ENCODE measurements at places on chromosomes 6 and 20. TPM values are rescaled to one million over a fixed set of nuclear protein-coding genes. Genes with fewer than 3 reads are reported as not detected.

GRCh38 chr20:44218446-44218845 is 7.9 kb upstream of the OSER1 start:
- no peak for ATAC-seq

GPLD1 gene
- total RNA-seq = 5.6 TPM

DNA sequence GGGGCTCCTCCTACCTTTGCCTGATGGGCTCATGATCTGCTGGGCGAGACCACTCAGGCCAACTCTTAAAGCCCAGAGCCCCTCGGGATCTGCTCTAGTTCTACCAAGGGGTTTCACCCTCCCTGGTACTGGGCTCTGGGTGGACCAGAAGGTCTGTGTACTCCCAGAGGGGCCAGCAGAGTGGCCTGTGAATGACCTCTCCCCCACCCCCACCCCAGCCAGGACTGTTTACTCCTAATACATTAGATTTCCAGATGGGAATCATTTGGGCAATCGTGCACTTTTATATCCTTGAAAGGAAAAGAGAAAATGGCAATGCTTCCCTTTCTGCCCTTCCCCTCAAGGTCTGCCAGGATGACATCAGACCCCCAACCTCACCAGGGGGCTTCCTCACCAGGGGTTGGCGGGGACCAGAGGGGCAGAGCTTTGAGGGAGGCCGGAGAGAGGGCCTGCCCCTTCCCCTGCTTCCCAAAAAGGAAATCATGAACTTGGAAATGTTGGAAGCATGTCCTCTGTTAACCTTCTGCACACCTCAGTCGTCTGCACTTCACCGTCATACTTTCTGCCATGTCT is 37.1 kb upstream of the PMEPA1 start:
- ATAC-seq = no peak

TPD52L1 gene
- total RNA-seq = 36.2 TPM

DNA sequence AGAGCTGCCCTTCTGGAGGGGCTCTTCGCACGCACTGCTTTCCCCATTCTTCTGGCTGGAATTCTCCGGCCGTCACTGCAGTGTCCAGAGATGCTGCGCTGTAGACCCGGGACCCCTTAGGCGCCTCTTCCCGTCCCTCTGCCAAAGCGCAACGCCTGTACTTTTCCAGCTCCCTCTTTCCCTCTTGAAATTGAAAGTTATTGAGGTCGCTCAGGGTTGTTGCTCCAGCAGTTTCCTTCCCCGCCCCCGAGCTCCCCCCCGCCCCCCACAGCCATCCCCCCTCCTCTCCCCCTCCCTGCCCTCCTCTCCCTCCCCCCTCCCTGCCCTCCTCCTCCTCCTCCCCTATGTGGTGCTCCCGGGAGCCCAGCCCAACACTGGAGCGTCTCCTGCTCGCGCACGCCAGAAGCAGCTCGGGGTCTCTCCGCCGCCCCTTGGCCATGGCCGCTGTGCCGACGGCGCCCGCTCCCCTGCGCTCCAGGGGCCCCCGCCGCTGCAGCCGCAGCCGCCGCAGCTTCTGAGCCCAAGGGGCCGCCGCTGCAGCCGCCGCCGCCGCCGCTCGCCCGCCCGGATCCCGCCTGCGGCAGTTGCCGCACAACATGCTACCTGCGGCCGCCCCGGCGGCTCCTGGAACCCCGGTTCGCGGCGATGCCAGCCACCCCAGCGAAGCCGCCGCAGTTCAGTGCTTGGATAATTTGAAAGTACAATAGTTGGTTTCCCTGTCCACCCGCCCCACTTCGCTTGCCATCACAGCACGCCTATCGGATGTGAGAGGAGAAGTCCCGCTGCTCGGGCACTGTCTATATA is at the start of gene RSPO3:
Gene RSPO3, plus strand, starts transcription at position 374 of the 804 bp plus-strand sequence. CDS start 522 bp downstream, outside the sequence.
- ATAC-seq = peak; percentile 76

OXT gene
- total RNA-seq = not detected

GRCh38 chr6:111409430-111409829 is 73.6 kb downstream of the REV3L start:
- ATAC-seq = no peak
